ENCODE measurements at places on chromosomes 4 and X. TPM values are rescaled to one million over a fixed set of nuclear protein-coding genes. Genes with fewer than 3 reads are reported as not detected.

The SLC38A5 gene
- polyA plus RNA-seq: 4.1 TPM

The BEX5 gene
- polyA plus RNA-seq: 13.5 TPM

DNA sequence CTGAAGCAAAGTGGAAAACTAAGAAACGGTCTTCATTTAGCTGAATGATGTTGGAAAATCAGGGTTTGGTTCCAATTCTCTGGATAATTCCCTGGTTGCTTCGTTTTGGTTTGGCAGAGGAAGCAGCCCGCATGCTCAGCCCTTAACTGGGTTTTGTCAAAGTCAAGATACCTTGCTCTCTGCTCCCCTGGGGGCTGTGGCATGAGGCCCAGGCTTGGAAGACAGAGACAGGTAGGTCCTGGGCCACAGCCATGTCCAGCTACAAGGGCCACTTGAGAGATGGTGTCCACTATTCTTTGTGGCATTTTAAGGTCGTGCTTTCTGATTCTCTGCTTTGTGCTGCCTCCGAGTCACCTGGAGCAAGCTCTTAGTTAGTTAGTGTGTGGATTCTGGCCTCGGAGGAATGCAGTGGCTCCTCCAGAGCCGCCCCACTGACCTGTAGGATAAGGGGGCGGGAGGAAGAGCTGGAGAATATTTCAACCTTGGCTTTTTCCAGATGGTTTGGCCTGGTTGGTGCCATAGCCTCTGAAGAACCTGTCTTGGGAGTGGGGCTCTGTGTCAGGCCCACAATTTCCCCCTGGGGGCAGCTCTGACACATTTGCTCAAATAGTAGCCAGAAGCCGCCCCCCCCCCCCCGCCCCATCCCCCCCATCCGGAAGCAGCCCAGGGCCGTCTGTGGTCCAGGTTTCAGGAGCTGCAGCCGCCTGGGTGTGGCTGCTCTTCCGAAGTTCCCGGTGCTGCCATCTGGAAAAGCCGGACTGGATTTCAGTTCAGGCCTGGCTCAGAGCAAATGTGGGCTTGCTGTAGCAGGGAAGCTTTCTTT lies 147.1 kb downstream of the NHS start:
- DNase-seq: no peak

DNA sequence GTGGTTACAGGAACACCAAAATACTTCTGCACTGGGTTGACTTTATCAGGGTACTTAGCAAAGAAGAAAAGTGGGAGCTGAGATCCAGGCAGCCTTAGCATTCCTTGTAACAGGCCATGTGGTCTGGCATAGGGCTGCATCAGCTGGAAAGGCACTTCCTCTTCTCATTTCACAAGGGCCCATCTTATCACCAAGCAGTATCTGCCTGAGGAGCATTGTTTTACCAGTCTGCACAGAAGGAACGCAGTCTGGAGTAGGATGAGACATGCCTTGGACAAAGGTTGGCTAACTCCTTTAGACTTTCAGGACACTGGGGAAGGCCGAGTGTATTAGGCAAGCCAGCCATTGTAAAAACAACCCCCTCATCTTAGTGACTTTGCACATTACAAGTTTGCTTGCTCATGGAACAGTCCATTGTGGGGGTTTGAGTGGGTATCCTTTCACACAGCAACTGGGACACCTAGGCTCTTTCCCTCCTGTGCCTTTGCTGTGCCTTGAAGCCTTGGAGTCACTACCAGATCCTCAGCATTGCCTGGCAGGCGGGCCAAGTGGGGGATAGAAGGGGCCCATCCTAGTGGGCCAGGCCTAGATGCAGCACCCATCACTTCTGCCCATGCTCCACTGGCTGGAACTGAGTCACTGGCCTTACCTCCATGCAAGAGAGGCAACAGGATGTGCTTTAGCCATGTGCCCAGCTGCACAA lies 4.6 kb downstream of the SUV39H1 start:
- DNase-seq: no peak

DNA sequence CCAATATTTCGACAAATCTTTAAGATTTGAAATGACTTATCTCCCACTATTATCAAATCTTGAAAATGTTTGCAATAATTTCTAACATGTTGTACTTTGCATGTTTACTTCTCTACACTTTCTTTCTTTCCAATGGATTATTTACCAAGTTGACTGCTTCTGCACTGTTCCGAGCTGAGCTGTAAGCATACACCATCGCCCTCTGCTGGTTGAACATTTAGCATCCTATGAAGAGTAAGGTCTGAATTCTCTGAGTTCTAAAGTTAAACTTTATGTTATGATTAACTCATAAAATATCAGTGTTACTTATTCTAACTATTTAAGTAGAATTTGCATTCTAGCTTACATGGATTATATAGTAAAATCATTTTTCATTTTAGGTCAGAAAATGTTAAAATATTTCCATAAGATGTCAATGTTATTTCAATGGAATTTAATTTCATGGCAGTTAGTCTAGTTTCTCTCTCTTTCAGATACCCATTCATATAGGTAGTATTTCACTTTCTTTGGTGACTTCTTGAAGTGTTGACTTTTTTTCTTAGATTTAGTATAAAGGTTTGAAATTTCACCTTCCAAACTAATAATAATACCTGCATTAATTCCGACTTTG lies 137.4 kb downstream of the DKK2 start:
- DNase-seq: no peak

- DNase-seq: no peak
Measured at GRCh38 chr4:173522160-173522950, 7.7 kb downstream of the HAND2 start.

DNA sequence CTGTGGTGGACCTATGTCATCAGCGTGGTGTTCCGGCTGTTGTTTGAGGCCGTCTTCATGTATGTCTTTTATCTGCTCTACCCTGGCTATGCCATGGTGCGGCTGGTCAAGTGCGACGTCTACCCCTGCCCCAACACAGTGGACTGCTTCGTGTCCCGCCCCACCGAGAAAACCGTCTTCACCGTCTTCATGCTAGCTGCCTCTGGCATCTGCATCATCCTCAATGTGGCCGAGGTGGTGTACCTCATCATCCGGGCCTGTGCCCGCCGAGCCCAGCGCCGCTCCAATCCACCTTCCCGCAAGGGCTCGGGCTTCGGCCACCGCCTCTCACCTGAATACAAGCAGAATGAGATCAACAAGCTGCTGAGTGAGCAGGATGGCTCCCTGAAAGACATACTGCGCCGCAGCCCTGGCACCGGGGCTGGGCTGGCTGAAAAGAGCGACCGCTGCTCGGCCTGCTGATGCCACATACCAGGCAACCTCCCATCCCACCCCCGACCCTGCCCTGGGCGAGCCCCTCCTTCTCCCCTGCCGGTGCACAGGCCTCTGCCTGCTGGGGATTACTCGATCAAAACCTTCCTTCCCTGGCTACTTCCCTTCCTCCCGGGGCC lies 1.2 kb downstream of the GJB1 start:
- DNase-seq: no peak

DNA sequence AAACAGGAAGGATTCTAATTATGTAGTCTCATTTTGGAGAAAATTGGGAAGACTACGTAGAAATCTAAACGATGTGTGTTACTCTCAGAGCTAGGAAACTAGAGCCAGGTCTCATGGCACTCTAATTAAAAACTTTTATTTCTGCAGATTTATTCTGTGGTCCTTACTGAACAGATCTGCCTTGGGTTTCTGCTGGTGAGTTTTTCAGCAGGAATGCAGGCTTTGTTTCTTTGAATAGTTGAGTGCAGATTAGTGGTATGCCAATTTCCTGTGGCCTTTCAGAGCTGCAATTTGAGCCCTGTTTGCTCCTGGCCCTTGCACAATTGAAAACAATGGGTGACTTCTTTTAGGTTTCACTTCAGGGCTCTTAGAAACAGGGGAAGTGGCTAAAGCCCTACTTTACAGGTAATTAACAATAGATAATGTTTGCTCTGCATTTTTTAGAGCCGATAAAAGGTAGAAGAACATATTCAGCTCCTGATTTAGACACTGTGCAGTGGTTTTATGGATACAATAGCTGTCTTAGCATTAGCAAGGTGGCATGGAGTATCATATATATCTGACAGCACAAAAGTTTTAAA lies 21.8 kb downstream of the SPRY1 start:
- no peak for DNase-seq

- no peak for DNase-seq
Measured at GRCh38 chrX:70092247-70092646, 30.0 kb downstream of the OTUD6A start.

GRCh38 chrX:132037479-132037993 lies 14.4 kb downstream of the STK26 start:
- DNase-seq: no peak

DNA sequence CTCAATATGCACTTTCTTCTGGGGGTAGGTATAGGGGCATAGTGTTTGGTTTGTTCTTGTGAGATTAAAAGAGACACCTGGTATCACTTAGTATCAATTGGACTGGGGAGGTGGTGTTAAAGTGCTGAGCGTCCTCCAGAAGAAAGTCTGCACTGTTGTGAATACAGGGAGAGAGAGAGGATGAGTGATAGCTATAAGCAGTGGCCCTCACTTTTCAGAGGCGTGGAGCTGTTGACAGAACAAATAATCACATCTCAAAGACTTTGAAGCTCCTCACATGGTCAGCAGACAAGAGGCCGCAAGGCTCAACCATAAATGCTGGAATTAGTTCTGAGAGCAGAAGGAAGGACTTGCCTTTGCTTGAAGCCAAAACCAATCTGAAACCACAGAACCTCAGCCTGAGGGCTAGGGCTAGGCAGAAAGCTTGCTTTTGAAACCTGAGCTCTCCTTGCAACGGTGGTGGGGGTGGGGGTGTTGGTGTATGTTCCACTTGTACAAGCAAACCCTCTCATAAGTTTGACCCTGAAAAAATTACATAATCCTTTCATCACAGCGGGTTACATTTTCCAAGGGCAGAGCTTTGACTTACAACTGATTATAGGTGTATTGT lies 123.2 kb upstream of the SCML1 start:
- no peak for DNase-seq

The ODAPH gene
- 0.29 TPM for polyA plus RNA-seq

GRCh38 chrX:39470588-39471407 lies 627.0 kb downstream of the BCOR start:
- no peak for DNase-seq

- no peak for DNase-seq
Measured at GRCh38 chrX:151416579-151416978, 19.6 kb downstream of the VMA21 start.

DNA sequence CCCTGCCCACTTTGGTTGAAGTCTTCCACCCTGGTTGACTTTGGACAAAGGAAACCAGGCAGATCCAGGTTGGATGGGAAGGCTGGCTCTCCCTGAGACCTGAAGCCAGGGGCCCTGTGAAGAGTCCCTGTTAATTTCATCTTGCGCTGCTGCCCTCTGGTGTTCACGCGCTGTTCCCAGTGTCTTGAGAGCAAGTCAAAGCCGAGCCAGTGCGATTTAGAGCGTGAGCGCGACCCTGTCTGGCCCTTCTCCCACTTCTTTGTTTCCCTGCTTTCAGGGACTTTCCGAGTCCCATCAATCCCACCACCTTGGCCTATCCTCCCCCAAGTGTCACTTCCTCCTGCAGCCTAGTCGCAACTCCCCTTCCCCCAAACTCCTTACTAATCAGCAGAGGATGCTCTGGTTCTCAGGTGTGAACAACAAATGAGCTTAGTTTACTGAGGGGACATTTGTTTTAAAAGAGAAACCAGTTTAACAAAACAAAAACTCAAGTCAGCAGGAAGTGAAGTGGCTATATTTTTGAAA lies 25.8 kb upstream of the CHRNA9 start:
- DNase-seq: peak; percentile 77

DNA sequence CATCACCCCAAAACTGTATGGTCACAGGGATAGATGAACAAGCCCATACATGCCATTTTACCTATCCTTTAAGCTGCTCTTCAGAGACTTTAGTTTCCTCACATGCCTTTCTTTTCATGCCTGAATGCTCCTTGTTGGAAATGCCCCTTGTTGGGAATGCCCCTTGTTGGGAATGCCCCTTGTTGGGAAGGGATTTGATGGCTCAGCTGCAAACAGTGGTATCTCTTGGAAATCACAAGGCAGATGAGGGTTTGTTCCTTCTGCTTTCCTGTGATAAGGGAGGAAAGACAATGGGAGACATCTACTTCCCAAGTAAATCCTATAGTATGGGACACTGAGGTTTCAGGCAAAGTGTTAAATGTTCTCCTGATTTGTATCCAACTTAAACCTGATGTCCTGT lies 11.5 kb downstream of the CXCL2 start:
- DNase-seq: no peak

- peak; percentile 23 for DNase-seq
Measured at GRCh38 chr4:102761296-102761701, 531 bp upstream of the MANBA start.

- DNase-seq: no peak
Measured at GRCh38 chrX:1576201-1576992, 15.0 kb upstream of the AKAP17A start.

GRCh38 chr4:136643416-136643815 lies 888.9 kb downstream of the PCDH18 start:
- no peak for DNase-seq

GRCh38 chr4:6085691-6086628 lies 67.7 kb upstream of the C4orf50 start:
- DNase-seq: no peak

DNA sequence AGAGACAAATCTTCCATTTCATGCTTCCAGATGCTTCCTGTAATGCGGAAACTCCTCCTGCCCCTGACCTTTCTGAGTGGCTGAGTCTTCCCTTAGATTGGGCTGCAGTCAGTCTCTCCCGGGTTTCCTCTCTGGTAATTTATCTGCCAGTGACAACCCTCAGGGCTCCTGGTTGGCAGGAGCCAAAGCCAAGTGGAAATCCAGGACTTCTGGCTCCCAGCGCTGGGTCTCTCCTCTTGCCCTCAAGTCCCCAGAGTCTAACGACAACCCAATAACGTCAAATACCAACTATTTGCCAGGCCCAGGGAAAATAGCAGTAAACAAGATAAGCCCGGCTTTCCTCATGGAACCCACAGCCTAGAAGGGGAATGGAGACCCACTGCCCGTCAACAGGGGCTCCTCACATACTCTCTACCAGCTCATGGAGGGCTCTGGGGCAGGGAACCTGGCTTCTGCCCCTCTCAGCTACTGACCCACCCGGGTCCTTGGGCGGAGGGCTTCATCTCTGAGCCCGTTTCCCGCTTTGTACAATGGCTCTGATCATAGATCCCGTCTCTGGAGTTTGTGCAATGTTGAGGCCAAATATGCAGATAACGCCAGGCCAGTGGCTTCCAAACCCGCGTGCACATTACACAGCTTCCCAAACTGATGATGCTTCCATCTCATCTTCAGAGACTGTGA lies 1.1 kb upstream of the TBC1D14 start:
- DNase-seq: no peak

DNA sequence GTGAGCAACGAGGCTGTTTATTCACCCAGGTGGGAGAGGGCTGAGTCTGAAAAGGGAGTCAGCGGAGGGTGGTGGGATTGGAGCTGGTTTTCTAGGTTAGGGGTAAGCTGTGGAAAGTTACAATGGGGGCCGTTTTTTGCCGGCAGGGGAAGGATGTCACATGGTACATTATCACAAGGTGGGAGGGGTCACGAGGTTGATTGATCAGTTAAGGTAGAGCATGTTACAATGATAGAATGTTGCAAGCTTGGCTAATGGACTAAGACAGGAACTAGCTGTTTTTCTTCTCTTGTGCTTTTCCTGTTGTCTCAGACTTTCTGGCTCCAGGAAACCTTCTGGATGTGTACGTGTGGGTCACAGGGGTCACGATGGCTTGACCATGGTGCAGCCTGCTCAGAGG lies 536.3 kb upstream of the HTR2C start:
- no peak for DNase-seq

The PLXNA3 gene
- polyA plus RNA-seq: 38.1 TPM

GRCh38 chr4:68997040-68997439 lies 45.4 kb upstream of the UGT2A3 start:
- DNase-seq: no peak

GRCh38 chrX:27775984-27776383 lies 31.8 kb upstream of the MAGEB10 start:
- no peak for DNase-seq
